ENCODE measurements at places on chromosomes 6 and 20. TPM values are rescaled to one million over a fixed set of nuclear protein-coding genes. Genes with fewer than 3 reads are reported as not detected.
A peak's percentile ranks its signal among the peaks of the same experiment; 100 is the strongest.

Gene ECT2L
- total RNA-seq: not detected

GRCh38 chr6:125947615-125948014 is 9.0 kb upstream of the HINT3 start:
- peak; percentile 91 for DNase-seq

Gene TREM1
- not detected for total RNA-seq

Gene CDH22
- not detected for total RNA-seq

DNA sequence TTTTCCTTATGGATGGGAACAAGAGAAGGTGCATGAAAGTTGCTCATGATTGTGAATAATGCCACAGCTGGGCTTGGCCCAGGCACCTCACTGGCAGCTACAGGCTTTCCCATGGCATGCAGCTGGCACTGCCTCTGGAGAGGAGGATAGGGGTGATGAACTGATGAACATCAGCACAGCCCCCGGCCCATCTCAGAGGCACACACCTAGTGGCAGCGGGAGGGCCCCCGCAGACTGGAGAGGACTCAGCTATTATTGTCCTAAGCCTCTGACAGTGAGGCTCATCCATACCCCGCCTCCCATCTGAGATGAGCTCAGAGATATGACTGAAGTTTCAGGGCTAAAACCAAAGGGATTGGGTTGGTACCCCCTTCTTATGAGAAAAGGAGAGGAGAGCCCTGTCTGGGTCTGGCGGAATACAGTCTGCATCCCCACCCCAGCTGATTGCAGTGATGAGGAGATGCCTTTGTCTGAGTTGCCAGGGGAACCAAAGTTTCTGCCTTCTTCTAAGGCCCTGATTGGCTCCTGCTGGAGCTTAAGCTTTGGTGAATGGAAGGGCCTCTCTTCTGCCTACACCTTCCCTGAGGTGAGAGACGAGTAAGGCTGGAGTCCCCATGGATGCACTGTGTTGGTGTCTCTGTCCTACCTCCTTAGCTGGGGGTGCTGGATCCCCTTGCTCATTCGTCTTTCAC is 27.6 kb upstream of the EPB41L1 start:
- no peak for DNase-seq

Gene BNIP5
- total RNA-seq: not detected

- peak; percentile 54 for DNase-seq
These were observed 79.5 kb upstream of the ISM1 start for GRCh38 chr20:13141546-13141945.

- no peak for DNase-seq
These were observed 189.2 kb upstream of the FERMT1 start for GRCh38 chr20:6311841-6312655.

GRCh38 chr6:87848616-87849015 is 146.6 kb upstream of the AKIRIN2 start:
- DNase-seq: no peak

DNA sequence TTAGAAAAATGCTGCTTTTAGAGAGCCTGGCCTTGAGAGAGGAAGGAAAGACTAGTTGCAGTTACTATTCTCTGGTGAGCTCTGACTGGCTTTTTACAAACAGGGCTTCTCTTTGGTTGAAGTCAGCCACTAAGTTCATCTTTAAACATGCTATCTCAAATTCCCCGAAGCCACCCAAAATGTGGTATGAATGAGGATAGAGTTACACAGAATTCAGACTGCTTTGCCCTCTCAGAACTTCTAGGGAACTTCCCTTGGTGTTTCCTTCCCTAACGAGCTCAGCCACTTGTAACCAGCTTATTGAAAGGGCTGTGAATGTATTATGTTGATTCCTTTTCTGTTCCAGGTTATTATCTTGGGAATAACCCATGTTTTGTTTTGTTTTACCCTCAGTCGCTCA is 73.5 kb downstream of the EFHC1 start:
- DNase-seq: no peak

DNA sequence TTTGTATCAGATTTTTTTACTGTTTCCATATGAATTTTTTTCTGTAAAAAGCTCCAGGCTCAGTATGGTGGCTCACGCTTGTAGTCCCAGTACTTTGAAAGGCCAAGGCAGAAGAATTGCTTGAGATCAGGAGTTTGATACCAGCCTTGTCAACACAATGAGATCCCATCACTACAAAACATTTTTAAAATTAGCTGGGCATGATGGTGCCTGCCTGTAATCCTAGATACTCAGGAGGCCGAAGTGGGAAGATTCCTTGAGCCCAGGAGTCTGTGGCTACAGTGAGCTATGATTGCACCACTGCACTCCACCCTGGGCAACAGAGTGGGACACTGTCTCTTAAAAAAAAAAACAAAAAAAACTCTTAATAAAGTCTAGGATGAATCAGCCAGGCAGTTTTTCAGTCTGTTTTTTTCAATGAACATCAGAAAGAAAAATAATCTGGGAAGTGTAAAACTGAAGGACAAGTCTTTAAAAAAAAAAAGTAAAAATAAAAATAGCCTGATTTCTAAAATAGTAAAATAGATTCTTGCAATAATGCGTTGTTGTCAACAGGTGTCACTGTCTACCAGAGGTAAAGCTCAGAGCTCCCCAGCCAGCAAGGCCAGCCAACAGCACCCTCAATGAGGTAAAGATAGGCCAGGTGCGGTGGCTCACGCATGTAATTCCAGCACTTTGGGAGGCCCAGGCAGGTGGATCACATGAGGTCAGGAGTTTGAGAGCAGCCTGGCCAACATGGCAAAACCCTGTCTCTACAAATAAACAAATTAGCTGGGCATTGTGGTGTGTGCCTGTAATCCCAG is 9.3 kb upstream of the ATG5 start:
- peak; percentile 71 for DNase-seq

DNA sequence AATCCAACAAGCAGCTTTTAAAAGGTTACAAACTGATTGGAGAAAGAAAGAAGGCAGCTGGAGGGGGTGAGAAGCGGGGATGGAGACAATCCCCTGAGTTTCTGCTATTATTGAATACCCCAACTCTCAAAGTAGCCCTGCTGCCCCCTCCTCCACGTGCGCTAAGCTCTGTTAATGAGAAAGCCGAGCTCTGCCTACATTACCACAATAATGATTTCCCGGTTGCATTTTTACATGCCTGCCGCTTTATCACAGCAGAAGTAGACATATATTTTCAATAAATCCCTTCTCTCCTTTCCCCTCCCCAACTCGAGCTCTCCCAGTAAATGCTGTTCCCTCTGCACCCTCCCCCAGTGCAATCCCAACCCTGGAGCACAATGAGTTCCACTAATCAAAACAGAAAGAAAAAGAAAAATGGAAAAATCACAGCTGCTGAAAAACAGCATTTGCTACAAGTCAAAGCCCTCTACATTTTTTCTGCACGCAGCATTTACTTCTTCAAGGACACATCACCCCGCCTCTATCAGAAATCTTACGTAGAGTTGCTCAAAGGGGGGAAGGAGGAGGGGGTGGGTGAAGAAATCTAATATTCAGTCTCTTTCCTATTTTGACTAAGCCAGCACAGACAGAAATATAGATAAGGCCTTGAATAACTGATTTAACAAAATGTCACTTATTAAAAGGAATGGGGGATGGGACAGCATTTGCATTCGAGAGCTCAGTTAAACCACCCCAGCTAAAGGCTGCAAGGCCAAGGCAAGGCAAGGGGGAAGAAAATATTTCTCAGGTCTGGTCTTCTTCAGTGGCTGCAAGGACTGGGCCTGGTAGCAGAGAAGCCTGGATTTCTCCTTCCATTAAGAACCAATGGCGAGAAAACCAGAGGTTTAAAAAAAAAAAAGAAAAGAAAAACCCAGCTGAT is 10.7 kb downstream of the TRERF1 start:
- peak; percentile 44 for DNase-seq

DNA sequence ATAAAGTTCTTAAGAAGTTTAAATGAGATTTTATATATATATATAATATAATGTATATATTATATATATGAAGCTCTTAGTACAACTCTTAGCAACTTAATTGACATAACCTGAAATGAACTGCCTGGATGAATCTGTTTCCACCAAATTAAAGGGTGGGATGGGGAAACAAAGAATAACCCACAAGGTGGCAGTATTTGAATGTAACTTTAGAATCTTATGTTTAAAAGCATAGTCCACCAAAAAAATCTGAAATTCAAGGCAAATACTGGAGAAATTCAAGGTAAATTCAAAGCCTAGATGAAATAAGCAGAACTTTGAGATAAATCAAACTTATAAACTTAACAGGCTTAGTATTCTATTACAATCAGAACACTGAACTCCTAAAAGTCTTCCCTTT is 4.4 kb upstream of the IBTK start:
- peak; percentile 65 for DNase-seq

GRCh38 chr6:123668063-123668462 is 31.3 kb upstream of the TRDN start:
- no peak for DNase-seq

- no peak for DNase-seq
These were observed 603.1 kb downstream of the HACE1 start for GRCh38 chr6:104256646-104257045.

Gene CST4
- total RNA-seq: not detected

Gene TNFRSF6B
- 39.9 TPM for total RNA-seq

GRCh38 chr6:44304282-44305199 is 8.6 kb downstream of the AARS2 start:
- peak; percentile 57 for DNase-seq

- DNase-seq: no peak
These were observed 5.0 kb downstream of the FAM209B start for GRCh38 chr20:56537997-56538396.

Gene OPN5
- not detected for total RNA-seq

Gene TSHZ2
- 13.4 TPM for total RNA-seq

- no peak for DNase-seq
These were observed 219.0 kb downstream of the ERMARD start for GRCh38 chr6:169970306-169970988.

DNA sequence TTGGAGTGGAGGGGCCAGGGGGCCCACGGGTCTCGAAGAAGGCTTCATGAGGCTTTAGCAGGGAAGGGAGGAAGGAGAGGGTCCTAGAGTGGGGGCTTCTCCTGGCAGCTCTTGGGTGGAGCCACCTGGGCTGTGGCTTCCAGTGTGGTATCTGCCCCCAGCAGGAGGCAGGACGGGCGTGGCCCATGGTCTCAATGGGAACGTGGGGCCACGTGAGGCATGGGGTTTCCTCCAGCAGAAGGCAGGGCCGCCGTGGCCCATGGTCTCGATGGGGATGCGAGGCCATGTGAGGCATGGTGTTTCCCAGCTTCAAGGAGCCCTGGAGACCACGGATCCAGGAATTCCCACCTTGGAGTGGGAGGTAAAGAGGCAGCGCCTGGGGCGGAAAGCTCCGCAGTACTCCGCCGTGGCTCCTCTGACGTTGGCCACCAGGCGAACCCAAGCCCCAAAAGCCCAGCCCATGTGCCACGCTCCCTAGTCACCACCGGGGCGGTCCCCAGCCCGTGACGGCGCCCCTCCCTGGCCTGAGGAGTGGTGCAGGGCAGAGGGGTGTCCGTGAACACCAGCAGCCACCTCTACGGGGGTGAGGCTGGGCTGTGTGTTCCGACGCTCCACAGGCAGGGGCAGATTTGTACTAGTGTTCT is 62.0 kb upstream of the GATA5 start:
- DNase-seq: no peak

- DNase-seq: peak; percentile 93
These were observed 700 bp downstream of the GFOD1 start for GRCh38 chr6:13486679-13487121.

DNA sequence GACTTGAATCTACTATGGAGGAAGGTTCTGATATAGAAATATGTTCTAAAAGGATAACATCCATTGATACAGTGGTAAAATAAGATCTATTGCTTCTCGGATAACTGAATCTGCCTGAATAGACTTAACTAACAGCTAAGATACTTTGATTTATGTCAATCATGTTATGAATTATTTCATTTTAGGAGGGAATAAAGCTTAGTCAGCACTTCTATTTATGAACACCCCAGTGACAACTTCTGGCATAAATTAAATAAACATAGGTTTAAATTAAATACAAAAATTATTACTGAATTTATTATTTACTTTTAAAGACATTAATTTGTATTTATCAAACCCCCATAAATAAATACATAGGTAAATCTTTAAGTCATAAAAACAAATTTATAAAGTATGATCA is 69.3 kb downstream of the IMPG1 start:
- no peak for DNase-seq

DNA sequence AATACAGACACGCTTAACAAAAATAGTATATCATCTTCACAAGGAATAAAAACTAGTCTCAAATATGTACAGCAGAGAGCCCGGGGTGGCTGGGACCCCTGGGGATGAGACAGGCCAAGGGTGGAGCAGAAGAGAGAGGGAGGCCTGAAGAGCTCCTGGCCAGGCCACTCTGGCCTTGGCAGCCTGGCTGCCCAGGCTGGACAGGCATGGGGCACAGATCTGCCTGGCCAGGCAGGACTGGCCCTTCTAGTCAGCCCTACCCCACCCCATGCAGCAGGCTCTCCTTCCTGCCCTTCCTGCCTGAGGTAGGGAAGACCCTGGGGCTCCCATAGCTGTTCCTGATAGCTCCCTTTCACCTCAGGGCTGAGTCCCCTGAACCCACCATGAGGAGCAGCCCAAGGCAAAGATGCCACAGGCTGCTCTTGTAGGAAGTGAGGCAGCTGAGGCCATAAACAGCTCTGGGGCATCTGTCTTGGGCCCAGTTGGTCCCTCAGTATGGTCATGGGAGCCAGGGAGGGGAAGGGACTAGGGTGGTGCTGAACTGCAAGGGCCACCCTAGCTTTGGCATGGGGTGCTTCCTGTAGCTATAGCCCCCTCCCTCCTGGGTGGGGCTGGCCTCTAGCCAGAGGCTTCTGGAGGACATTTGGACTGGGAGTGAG is 27.1 kb downstream of the COX4I2 start:
- DNase-seq: no peak

- DNase-seq: peak; percentile 59
These were observed 249.0 kb upstream of the OPRM1 start for GRCh38 chr6:153790048-153790447.

GRCh38 chr20:24046888-24047287 is 58.3 kb upstream of the GGTLC1 start:
- no peak for DNase-seq

Gene CLVS2
- not detected for total RNA-seq

Gene NANP
- 7.1 TPM for total RNA-seq

DNA sequence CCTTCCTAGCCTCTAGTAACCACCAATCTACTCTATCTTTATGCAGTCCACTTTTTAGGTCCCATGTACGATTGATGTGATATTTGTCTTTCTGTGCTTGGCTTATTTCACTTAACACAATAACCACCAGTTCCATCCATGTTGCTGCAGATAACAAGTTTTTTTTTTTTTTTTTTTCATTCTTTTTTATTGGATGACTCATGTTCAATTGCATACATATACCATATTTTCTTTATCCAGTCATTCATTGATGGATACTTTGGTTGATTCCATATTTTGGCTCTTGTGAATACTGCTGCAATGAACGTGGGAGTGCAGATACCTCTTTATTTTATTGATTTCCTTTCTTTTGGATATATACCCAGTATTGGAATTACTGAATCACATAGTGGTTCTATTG is 600.4 kb upstream of the FLRT3 start:
- DNase-seq: no peak

GRCh38 chr6:170040906-170041305 is 250.0 kb downstream of the DLL1 start:
- DNase-seq: no peak

Gene DOK5
- total RNA-seq: 11.8 TPM
